ENCODE measurements at places on chromosomes 4 and X. TPM values are rescaled to one million over a fixed set of nuclear protein-coding genes. Genes with fewer than 3 reads are reported as not detected.

- H3K4me1 ChIP-seq = no peaks in the 10 kb centered on the region
- DNase-seq = no peak
- H3K27me3 ChIP-seq = no peaks in the 10 kb centered on the region
- H3K27ac ChIP-seq = no peak overlapping the region
Measured at GRCh38 chr4:161206528-161207080, 957.2 kb downstream of the FSTL5 start.

GRCh38 chr4:186622788-186623464, 67.6 kb upstream of the MTNR1A start:
- DNase-seq = no peak
- no peak overlapping the region for H3K27ac ChIP-seq
- H3K4me1 ChIP-seq = no peaks in the 10 kb centered on the region
- H3K36me3 ChIP-seq = no peaks in the 10 kb centered on the region
- H3K27me3 ChIP-seq = no peaks in the 10 kb centered on the region

DNA sequence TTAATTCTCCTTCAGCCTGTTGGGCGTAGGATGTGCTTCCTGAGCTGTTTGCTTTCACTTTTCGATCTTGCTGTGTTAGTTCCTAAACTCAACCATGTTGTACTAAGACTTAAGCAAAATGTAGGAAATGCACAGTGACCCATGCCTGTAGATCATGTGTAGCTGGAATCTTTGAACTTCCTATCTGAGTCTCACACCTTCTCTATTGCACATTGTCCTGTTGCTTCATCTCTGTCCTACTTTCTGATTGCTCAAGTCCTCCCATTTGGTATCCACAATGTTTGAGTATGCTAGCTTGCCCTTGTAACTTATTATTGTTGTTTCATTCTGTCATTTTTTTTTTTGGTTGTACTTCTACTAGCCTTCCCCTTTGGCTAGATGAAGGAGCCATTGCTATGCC, 239.6 kb downstream of the PPP1R2C start:
- no peaks in the 10 kb centered on the region for H3K36me3 ChIP-seq
- H3K4me3 ChIP-seq = no peak overlapping the region
- H3K27me3 ChIP-seq = no peaks in the 10 kb centered on the region
- no peak for DNase-seq
- H3K4me1 ChIP-seq = no peaks in the 10 kb centered on the region

DNA sequence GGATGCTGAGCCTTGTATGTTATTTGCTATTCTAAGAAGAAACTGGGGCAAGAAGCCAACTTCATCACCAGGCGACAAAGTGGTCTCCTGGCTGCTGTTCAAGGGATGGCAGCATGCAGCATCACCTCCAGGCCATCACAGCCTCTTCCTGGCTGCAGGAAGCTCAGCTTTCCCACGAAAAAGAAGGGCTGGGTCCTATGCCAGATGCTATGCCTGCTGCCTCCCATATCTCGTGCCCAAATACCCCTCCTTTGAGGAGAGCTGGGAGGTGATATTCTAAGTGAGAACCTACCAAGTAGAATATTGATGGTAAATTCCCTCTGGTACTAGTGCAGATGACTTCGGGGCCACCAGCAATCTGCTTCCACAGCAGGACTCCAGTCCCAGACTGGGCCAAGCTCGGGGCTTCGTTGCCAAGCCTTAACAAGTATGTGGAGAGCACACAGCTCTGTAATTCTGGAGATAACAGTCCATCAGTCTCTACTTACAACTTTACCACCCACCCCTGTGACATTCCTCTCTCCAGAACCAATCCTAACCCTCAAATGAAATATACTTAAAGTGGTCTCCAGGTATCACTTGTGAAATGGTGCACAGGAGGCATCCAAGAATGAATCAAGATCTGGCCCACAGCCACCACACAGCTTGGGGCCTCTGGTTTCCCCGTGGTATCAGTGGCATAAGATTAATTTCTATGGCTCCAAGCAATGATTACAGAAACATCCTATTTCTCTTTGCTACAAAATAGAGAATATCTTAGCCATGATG, 149.3 kb downstream of the PALLD start:
- peaks cover 6% of the 10 kb centered on the region for H3K4me1 ChIP-seq
- DNase-seq = no peak
- H3K27ac ChIP-seq = no peak overlapping the region
- H3K27me3 ChIP-seq = no peaks in the 10 kb centered on the region
- no peak overlapping the region for H3K4me3 ChIP-seq
- H3K36me3 ChIP-seq = no peaks in the 10 kb centered on the region

GRCh38 chr4:19776021-19776459, 475.7 kb upstream of the SLIT2 start:
- no peaks in the 10 kb centered on the region for H3K36me3 ChIP-seq
- no peaks in the 10 kb centered on the region for H3K27me3 ChIP-seq
- DNase-seq = no peak

GRCh38 chrX:148417934-148418333, 82.5 kb upstream of the AFF2 start:
- no peak overlapping the region for H3K27ac ChIP-seq
- no peak for DNase-seq
- H3K27me3 ChIP-seq = no peaks in the 10 kb centered on the region
- H3K36me3 ChIP-seq = no peaks in the 10 kb centered on the region
- H3K4me1 ChIP-seq = no peaks in the 10 kb centered on the region

GRCh38 chr4:42308247-42308646, 89.0 kb upstream of the SHISA3 start:
- no peaks in the 10 kb centered on the region for H3K27me3 ChIP-seq
- H3K27ac ChIP-seq = no peak overlapping the region
- DNase-seq = no peak

- no peaks in the 10 kb centered on the region for H3K4me1 ChIP-seq
- H3K27me3 ChIP-seq = no peaks in the 10 kb centered on the region
- H3K4me3 ChIP-seq = no peak overlapping the region
- DNase-seq = no peak
- H3K27ac ChIP-seq = no peak overlapping the region
- peaks cover 2% of the 10 kb centered on the region for H3K36me3 ChIP-seq
Measured at GRCh38 chrX:79400623-79401022, 33.5 kb upstream of the ITM2A start.

DNA sequence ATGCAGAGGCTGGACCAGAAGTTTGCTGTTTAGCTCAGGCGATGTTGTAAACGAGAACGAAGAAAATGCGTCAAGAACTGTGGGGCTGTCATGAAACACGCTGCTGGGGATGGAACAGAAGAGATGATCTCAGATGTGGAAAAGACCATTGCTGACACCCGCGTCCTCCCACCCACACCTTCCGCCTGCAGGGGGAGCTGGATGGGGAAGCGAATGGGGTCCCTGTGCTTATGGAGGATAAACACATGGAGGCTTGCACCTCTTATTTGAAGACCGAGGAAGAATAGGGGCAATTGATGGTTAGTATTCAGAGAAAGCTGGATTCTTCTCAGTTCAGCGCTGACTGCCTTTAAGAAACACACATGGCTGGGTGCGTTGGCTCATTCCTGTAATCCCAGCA, 63.9 kb downstream of the GPR143 start:
- H3K4me1 ChIP-seq = no peaks in the 10 kb centered on the region
- H3K27me3 ChIP-seq = no peaks in the 10 kb centered on the region
- H3K4me3 ChIP-seq = no peak overlapping the region
- no peaks in the 10 kb centered on the region for H3K36me3 ChIP-seq
- H3K27ac ChIP-seq = no peak overlapping the region
- DNase-seq = no peak

GRCh38 chr4:158667651-158668198, 4.0 kb downstream of the C4orf46 start:
- H3K4me1 ChIP-seq = no peaks in the 10 kb centered on the region
- no peak overlapping the region for H3K4me3 ChIP-seq
- H3K27ac ChIP-seq = no peak overlapping the region

DNA sequence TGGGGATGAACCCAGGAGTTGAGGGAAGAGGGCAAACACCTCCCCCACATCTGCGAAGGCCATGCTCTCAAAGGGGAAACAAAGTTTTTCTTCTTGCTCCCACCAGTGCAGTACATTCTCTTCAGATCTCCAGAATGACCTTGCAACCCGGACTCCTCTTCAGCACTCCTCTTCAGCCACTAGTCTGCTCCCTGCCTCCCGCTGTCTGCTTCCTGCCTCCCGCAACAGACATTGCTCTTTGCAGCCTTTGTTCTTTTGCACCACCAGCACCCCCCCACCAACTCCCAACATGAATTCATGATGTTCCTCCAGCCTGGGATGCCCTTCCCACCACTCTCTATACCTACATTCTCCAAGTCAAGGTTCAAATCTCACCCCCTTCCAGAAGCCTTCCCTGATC, 32.1 kb downstream of the UTP14A start:
- H3K4me1 ChIP-seq = no peaks in the 10 kb centered on the region
- H3K27ac ChIP-seq = no peak overlapping the region
- no peaks in the 10 kb centered on the region for H3K36me3 ChIP-seq
- H3K4me3 ChIP-seq = no peak overlapping the region
- no peaks in the 10 kb centered on the region for H3K27me3 ChIP-seq
- no peak for DNase-seq

DNA sequence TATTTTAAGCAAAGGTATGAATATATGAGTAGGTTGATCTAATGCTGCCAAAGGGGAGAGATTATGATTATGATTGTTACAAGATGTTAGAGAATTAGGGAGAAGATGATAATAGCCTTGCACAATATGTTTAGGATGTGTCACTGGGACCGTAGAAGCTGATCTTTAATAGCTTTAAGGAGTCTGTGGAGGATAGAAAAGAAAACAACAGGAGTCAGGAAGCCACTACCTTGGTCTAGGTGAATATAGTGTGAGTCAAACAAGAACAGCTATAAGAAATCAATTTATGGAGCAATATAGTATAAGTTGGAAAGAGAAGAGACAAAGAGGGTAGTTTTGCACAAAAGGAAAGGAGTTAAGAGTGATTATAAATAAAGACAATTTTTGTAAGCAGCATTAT, 232.7 kb downstream of the FSTL5 start:
- H3K27me3 ChIP-seq = no peaks in the 10 kb centered on the region
- no peak for DNase-seq
- no peak overlapping the region for H3K4me3 ChIP-seq
- H3K4me1 ChIP-seq = no peaks in the 10 kb centered on the region
- no peak overlapping the region for H3K27ac ChIP-seq

DNA sequence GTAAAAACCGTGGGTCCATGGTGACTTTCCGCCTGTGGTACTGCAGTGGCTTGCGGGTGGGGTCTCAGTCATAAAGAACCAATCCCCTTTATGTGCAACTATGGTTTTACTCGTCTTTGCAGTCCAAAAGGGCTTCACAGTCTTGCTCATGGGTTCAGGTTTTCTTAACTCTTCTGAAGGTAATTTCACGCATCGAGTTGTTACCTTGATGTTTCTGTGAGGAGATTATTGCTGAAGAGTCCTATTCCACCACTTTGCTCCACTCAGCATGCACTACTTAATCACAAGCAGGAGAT, 41.5 kb downstream of the F8 start:
- H3K27me3 ChIP-seq = no peaks in the 10 kb centered on the region
- no peak overlapping the region for H3K4me3 ChIP-seq
- H3K36me3 ChIP-seq = no peaks in the 10 kb centered on the region

DNA sequence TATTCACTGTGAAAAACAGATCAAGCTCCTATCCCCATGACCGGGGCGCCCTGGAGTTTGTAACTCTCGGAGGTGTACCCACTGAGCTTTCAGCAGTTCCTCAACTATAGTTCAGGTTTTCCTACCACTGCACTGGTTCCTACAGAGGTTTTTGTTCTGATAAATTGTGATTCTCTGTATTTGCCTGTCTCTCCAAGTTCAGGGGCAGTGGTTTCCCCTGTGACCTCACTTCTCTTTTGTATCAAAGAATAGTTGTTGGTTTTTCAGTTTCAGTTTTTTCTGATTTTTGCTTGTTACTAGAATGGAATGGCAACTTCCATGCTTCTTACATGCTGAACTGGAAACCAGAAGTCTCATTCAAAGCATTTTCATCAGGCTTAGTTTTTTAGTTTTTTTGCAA, 56.8 kb upstream of the PLS3 start:
- no peak overlapping the region for H3K27ac ChIP-seq
- H3K4me1 ChIP-seq = no peaks in the 10 kb centered on the region
- no peak overlapping the region for H3K4me3 ChIP-seq
- no peak for DNase-seq

GRCh38 chr4:7365462-7366179, 69.1 kb downstream of the PSAPL1 start:
- no peaks in the 10 kb centered on the region for H3K27me3 ChIP-seq
- H3K36me3 ChIP-seq = no peaks in the 10 kb centered on the region
- no peak overlapping the region for H3K27ac ChIP-seq
- DNase-seq = peak; percentile 30
- H3K4me3 ChIP-seq = no peak overlapping the region

DNA sequence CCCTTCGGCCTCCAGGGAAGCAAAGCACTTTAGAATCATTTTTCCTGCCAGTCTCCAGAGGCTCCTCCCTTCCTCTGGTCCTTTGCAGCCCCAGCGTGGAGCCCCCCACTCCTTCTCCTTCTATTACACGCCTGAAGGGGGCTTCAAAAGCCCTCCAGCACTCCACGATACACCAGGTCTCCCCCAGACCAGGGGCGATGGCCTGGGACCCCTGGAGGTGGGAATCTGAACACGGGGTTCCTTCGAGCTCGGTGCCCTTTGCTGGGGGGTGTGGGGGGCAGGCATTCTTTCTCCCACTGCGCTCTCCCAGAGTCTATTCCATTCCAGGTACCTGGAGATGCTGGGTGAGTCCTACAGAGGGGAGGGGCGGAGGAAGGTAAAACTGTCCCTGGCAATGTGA, 97.6 kb downstream of the HMX1 start:
- no peaks in the 10 kb centered on the region for H3K4me1 ChIP-seq
- H3K4me3 ChIP-seq = no peak overlapping the region
- H3K27me3 ChIP-seq = no peaks in the 10 kb centered on the region

DNA sequence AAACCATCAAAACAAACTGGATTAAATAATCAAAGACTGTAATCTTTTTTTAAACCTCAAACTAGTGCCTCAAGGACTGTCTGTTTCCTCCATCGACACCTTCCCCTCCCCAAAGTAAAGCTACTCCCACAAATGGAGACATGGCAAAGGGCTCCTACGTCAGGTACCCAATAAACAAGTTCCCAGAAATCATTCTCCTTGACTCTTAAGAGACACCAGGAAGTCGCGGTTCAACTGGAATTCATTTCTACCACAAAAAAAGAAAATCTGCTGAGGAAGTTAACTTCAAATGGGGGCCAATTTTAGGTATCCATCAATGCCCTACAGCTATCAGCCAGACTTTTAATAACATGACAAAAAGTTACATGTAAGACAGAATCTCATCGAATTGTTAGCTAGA, 2.5 kb downstream of the RPS4X start:
- no peaks in the 10 kb centered on the region for H3K27me3 ChIP-seq
- H3K4me3 ChIP-seq = no peak overlapping the region
- no peaks in the 10 kb centered on the region for H3K36me3 ChIP-seq
- no peak overlapping the region for H3K27ac ChIP-seq
- peaks cover 3% of the 10 kb centered on the region for H3K4me1 ChIP-seq

- no peak overlapping the region for H3K4me3 ChIP-seq
- DNase-seq = no peak
- H3K36me3 ChIP-seq = no peaks in the 10 kb centered on the region
Measured at GRCh38 chr4:158652920-158653319, 18.8 kb downstream of the C4orf46 start.

The CXorf65 gene
- total RNA-seq = not detected

The ASMT gene
- 0.35 TPM for total RNA-seq

The CYTL1 gene
- 1.8 TPM for total RNA-seq

The SORBS2 gene
- 80.0 TPM for total RNA-seq

The FGB gene
- not detected for total RNA-seq

Data from ovary (tissue), 10 donors.